ENCODE measurements at places on chromosomes 1 and 21. TPM values are rescaled to one million over a fixed set of nuclear protein-coding genes. Genes with fewer than 3 reads are reported as not detected.

DNA sequence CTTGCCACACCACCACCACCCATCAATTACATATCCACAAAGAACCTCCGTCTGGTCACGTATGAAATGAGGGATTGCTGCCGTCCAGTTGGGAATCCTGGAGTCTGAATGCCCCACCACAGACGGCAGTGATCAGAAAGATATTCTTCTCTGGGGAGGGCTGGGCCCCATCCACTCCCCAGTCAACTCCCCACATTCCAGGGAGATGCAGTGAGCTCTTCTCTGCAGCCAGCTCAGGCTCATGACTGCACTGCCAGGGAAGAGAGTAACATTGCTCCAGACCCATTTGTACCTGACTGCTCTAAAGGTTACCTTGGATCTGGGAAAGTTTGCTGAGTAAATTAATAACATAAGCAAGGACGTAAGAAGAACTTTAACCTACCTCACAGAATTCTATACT lies 18.3 kb downstream of the DEGS1 start:
- no peak for DNase-seq

- DNase-seq: no peak
These were observed 31.7 kb downstream of the ELK4 start for GRCh38 chr1:205600085-205600484.

GRCh38 chr1:44620072-44620471 lies 54.2 kb downstream of the TMEM53 start:
- DNase-seq: no peak

DNA sequence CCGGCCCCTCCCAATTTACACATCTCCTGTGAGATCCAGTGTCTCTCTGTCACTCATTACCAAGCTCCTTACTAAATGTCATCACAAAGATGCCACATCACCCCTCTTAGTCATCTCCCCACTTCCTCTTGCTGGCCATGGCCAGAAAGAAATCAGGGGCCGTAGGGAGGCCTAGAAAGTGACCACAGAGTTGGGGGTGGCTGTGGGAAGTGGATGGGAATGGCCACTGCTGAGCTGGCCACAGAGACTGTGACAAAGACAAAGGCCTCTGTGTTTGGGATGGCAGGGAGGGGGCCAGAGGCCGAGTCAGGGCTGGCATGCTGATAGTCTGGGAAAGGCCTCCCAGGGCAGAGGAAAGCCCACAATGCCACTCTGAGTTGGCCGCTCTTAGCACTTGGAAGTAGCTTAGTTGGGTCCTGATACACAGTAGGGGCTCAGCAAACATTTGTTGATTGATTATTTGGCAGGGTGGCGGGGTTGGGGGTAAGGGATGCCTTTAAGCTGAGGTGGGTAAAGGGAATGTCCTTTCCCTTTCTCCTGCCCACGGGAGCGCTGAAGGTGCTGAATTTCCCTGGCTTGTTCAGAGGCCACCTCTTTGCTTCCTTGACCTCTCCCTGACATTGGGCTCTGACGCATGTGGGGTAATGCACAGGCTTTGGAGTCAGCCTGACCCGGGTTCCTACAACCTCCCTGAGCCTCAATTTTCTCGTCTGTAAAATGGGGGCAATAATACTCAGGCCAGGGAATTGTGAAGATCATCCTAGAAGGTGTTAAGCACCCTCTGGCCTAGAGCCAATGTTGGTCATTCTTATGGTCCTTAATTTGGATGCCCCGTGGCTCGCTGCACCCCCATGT lies 13.2 kb downstream of the NAV1 start:
- DNase-seq: no peak

DNA sequence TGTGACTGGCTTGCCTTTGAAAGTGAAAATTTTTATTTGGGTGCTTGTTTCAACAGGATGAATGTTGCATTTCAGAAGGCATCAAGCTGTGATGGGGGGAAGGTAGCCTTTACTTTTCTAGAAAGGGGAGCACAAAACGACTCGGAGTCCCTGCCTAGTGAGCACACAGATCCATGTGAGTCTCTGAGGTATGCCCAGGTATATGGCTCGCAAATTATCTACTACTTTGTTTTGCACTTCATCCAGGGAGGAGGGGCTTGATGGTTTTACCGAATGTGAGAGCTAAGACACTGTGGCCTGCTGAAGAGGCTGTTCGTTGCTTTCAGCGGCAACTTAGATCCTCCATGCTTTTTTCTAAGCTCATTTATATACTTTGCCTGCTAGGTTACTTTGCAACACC lies 537.7 kb upstream of the PTBP2 start:
- no peak for DNase-seq

The KIF21B gene
- 1.7 TPM for polyA plus RNA-seq

The UBASH3A gene
- polyA plus RNA-seq: 0.06 TPM

The ATP1A4 gene
- 0.43 TPM for polyA plus RNA-seq

DNA sequence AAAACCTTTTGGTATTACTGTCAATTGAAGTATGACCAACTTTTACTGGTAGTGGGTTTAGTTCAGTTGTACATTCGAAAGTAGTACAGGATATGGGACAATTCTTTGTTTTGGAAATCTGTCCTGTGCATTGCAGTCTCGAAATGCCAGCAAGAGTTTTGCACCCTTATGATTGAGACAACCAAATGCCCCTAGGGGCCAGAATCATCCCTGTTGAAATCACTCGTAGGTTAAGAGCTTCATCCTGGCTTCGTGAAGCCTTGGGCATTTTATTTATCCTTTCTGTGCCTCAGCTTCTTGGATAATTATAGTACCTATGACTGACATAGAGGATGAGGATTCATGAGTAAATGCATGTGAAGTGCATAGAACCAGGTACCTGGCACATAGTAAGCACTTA lies 2.4 kb upstream of the GOLT1A start:
- DNase-seq: no peak

The TIE1 gene
- 47.9 TPM for polyA plus RNA-seq

GRCh38 chr1:27361044-27361402 lies 5.7 kb downstream of the MAP3K6 start:
- no peak for DNase-seq

GRCh38 chr1:60978421-60979357 lies 103.7 kb upstream of the NFIA start:
- no peak for DNase-seq

The OR2L5 gene
- polyA plus RNA-seq: not detected

GRCh38 chr1:178540204-178540603 lies 27.3 kb downstream of the TEX35 start:
- no peak for DNase-seq

GRCh38 chr1:57623039-57623790 lies 199.4 kb upstream of the DAB1 start:
- no peak for DNase-seq

DNA sequence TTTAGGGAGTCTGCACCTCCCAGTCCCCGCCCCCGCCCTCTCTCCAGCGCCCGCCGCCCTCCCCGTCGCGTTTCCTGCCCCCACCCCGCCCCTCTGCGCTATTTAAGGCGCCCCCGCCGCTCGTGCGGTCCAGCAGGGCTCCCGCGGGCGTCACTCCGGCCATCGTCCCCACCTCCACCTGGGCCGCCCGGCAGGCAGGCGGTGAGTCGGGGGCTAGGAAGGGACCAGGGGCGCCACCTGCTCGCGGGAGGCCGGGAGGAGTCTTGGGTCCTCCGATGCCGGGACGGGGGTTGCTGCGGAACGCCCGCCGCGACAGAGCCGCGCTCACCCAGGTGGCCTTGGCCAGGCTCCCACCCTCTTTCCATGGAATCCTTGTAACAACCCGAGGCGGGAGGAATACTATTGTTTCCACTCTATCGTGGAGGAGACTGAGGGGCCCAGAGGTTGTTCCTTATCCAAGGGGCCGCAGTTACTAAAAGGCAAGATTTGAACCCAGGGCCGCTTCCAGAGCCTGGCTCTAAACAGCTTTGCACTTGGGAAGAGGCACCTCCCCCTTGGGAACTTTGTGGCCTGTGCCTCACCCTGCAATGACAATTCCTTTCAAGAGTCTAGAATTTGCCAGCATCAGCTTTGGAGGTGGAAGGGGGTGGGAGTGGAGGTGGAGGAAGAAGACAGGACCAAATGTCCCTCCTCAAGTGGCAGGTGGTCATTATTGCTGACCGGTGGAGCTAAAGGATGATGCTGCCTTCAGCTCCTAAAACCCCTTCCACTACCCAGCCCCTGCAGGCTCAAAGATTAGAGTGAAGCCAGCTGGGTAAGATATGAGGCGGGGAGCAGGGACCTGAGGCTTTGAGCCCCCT lies at the start of gene GJA4:
Gene GJA4, plus strand, starts transcription at position 132 of the 860 bp plus-strand sequence. CDS start 1,215 bp downstream, outside the sequence.
- no peak for DNase-seq

DNA sequence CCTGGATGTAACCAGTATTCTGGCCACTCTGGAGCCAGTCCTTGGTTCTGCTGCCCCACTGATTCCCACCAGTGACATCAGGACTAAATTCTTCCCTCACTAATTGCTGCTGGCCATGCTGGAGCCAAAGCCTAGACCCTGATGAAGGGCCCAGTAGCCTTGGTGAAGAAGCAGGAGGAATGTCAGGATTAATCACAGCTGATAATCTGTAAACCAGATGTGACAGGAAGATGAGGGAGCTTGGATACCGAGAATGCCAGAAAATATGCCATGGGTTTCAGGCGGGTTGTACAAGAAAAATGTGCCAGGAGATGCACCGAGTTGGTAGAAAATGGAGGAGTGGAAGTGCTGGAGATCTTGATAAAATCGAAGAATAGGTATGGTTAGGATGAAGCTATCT lies 119.0 kb upstream of the PPP2R5A start:
- DNase-seq: no peak

The CYP4A11 gene
- 50.0 TPM for polyA plus RNA-seq

All from left renal cortex interstitium (tissue), 4 donors.